Tibial artery (tissue), 4 donors: ENCODE measurements at places on chromosomes 4 and X.

- DNase-seq = no peak
Observed at GRCh38 chr4:78355306-78355705, 196.3 kb upstream of the ANXA3 start.

DNA sequence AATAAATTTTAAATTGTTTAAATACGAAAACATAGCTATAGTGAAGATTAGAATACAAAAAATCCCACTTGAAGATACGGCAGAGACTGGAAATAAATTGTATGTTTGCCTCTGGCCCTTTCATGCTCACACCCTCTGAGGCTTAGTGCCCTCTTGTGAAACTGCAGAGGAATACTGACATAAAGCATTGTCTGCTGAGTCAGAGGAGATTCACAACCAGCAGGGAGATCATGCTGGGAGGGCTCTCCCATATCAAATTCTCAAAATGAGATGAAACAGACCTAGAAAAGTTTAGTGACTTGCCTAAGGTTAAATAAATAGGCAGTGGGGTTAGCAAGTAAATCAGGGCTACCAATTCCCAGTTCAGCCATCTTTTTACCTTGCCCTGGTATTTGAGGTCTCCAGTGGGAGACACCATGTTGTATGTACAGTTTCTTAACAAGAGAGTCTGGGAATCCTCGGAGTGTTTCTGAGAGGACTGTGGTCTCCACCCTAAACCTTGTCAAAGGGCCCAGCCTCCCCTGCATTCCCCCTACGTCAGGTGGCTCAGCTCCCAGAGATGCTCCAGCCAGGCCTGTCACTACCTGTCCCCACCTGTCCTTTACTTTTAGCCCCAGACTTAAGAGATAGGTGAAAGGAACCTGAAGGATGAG lies 581.4 kb upstream of the DIPK2B start:
- no peak for DNase-seq

DNA sequence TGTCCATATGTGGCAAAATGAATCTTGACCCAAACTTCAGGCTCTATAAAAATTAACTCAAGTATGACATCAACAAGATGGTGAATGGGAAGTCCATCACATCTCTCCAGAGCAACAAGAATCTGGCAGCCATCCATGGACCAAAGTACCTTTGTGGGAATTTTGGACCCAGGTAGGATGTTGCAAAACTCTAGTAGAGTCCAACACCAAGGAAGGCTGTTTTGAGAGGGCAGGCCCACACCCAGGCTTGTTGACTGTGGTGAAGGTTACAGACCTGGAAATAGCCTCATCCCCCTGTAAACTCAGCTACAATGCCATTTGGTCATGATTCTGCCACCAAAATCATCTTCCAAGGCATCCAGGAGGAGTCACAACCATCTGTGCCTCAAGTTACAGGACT lies 12.9 kb downstream of the DGAT2L6 start:
- no peak for DNase-seq

DNA sequence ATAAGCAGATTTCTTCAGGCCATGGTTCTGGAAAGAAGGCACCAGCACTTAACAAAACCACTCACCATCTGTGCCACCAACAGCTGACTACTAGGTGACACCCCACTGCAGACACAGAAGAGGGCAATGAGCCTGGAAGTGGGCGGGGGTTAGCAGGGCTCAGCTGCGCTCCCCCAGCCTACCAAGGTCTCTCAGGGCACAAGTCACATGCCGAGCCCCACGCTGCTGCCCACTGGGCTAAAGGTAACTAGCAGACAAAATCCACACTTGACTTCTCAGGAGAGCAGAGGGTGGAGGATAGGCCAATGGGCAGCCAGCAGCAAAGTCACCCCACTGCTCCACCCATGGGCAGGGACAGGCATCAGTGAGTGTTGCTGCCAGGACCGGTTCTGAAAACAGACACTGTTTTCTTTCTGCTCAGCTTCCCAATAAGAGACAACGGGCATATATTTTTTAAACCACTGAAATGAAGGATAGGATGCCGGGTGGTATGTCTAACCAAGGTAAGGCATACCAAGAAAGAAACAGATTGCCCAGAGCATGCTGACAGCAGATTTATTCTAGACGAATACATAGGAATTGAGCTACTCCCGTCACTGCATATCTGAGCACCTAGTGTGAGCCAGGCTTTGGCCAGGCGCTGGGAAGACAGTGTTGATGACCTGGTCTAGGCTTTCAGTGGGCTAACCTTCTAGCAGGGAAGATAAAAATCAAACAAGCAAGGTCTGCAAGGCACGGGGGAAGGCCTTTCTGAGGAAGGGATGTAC lies 20.1 kb downstream of the ACSL1 start:
- DNase-seq = no peak

- DNase-seq = no peak
Observed at GRCh38 chr4:39466747-39467146, 7.9 kb downstream of the LIAS start.

GRCh38 chrX:151099001-151099400 lies 77.4 kb upstream of the GPR50 start:
- no peak for DNase-seq

DNA sequence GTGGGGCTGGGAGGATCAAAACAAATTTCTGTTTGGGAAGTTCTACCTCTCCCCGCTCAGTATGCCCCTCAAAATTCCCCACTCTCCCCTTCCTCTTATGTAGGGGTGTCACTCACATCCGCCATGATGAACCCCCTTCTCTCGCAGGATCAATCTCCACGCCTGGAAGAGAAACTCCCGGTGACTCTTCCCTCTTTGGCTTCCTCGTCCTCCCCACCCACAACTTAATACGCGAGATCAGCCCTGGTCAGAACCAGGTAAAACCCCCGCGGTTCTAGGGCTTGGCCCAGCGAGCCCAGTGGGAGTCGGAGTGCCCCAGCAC lies 427 bp downstream of the LAMTOR3 start:
- DNase-seq = no peak

GRCh38 chrX:63754136-63754859 lies 30.7 kb downstream of the ARHGEF9 start:
- DNase-seq = no peak

GRCh38 chr4:139560406-139561104 lies 4.5 kb upstream of the SETD7 start:
- DNase-seq = no peak

DNA sequence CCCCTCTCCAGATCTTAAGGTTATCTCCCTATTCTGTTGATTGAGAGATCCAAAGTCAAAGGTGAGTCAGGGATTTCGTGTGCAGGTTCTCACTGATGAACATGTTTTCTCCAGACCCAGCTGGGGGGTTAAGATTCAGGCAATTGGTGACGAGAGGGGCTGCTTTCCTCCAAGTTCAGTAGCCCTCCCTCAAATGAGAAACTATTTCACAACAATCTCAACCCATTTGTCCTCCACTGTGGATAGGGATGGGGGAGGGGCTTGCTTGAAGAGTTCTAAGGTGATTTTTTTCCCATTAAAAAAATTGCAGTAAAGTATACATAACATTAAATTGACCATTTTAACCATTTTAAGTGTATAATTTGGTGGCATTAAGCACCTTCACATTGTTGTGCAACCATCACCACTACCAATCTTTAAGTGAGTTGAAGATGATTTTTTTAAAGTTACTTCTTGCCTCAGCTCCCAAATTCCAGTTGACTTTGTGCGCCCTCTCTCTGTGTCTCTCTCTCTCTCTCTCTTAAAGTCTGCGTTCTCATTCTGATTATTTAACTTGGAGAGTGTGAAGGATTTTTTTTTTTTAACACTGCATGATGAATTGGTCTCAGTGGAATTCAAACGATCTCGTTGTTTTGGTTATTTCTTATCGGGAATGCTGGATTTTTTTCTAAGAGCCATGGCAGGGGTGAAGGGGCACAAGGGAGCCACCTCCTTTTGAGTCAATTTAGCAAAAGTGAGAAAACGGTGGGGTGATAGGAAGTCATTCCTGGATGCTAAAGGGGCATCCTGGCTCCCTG lies 175.9 kb downstream of the SHROOM3 start:
- DNase-seq = no peak

GRCh38 chr4:109945056-109945455 lies 32.4 kb downstream of the EGF start:
- DNase-seq = no peak

DNA sequence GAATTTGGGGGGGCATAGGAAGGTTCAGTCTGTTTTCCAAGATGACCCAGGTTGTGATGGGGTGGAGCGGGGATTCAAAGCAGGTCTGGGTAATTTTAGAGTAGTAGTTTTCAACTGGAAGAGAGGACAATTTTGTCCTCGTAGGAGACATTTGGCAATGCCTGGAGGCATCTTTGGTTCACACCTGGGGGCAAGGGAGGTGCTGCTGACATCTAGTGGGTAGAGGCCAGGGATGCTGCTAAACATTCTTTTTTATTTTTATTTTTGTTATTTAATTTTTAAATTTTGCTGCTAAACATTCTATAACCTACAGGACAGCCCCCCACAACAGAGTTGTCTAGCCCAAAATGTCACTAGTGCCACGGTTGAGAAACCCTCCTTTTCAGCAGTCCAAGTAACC lies 1.9 kb downstream of the RAB9A start:
- DNase-seq = no peak

DNA sequence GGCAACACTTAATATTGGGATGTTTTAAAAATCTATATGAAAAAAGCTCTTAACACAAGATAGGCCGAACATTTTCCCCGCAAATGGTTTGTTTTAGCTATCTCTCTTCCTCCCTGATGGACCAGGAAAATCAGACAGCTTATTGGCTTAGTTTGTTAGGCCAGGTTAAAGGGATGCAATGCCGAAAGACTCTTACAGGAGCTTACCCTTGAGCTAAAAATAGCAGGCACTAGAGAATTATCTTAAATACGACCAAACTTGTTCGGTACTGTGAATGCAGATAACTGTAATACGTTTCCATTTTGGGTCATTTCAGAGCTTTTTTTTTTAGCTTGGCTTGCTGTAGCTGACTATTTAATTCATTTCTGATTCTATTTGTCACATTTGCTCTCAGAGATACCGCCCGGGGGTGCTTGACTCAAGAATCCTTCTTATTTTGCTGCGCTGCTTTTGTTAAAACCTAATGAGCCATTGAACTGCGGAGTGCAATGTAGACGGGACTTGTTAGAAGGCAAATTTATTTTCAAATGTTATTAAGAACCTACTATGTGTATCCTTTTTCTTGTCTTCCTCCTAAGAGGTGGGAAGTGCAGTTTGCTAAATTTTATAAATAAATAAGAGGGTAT lies 23.3 kb downstream of the PPARGC1A start:
- DNase-seq = no peak

DNA sequence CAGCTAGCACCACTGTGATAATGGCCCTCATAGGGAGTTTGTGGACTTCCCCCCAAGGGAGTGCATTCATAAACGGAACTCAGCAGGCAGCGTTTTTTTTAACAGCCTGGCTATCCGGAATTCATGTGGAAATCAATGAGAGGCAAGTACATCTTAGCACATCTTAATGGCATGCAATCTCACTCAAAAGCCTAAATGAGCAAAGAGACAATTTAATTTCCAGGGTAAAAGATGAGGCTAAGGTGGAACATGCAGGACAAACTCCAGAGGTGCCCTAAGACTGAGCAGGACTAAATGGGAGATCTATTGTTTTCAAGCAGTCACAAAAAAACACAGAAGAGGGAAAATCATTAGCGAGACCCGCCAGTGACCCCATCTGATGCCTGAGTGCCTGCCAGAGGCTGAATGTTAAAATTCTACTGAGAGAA lies 243.5 kb upstream of the KCNIP4 start:
- no peak for DNase-seq

DNA sequence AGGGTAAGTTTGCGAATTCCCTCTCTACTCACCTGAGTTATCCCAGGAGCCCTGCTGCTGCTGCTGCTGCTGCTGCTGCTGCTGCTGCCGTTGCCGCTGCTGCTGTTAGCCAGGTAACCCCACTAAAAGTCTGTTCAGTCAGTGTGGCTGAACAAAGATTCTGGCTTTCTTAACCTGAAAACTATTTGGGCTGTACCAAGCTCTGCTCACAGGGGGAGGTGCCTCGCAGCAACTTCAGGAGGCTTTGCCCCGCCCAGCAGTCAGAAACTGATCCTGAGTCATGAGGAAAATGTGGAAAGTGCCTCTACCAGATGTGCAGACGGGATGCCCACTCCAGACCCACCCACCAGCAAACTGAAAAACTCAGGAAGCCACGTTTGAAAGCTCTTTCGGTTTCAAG lies at the start of gene CAPN6:
Gene CAPN6, minus strand, starts transcription at position 145 of the 400 bp plus-strand sequence. CDS start 6,547 bp downstream, outside the sequence.
- DNase-seq = no peak

DNA sequence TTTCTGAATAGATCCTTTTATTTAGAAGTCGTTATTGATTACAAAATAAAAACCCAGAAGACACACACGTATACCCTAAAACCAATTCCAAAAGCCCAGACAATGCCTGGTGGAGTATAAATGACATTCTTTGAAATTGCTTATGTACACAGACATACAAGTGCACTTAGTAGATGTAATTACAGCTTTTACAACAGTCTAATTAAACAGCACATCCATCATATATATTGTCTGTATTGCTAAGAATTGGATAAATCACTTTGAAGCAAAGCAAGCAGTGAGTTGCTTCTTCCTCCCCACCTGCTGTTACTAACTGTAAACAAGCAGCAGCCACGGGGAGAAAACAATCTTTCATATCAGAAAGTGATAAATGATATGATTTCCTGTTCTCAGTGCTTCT lies 645.7 kb downstream of the TLL1 start:
- no peak for DNase-seq

DNA sequence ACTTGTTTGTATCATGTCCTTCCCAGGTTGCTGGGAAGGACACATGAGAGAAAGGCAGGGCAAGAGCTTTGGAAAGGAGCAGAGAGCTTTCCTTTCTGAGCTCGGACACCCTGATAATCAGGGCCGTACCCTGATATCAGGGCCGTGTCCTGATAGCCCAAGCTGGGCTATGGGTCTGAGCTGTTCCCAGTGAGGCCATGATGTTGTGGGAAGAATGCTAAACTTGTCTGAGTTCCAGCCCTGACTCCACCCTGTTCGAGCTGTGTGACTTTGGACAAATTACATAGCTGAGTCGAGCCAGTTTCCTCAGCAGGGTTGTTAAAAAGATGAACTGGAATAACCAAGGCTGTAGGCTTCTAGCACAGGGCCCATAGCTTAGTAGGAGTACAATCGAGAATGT lies 3.3 kb upstream of the CXCR3 start:
- peak; percentile 22 for DNase-seq
